ENCODE measurements at places on chromosomes 3 and 15.

GRCh38 chr3:4772171-4772804, 206.9 kb upstream of the BHLHE40 start:
- DNase-seq = peak; percentile 83

DNA sequence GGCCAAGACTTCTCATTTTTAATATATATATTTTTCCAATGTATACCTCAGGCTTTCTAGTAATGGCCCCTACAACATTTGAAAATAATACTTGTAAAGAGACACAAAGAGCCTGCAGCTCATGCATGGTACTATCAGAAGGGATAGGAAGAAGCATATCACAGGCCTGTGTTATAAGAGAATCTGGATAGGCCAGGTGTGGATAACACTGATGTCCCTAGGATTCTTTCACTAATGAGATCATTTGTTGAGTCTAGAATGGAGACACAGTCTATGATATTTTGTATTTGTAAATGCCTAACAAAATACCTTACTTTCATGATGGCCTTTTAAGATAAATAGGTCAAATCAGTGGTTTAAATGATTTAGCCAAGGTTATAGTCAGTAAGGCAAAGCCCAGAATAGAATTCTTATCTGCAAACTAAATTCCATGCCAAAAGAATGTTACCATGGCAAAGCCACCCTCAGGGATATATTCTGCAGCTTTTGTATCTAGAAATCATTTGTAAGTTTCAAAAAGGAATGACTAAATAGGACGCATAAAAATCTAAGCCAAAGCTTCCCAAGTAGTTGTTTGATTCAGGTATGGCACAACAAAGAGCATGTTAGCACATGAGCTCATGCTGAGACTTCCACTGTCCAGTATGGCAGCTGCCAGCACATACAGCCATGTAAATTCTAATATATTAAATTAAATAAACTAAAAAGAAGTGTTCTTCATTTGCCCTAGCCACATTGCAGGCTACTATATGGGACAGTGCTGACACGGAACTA, 10.0 kb downstream of the DCP1A start:
- DNase-seq = no peak

DNA sequence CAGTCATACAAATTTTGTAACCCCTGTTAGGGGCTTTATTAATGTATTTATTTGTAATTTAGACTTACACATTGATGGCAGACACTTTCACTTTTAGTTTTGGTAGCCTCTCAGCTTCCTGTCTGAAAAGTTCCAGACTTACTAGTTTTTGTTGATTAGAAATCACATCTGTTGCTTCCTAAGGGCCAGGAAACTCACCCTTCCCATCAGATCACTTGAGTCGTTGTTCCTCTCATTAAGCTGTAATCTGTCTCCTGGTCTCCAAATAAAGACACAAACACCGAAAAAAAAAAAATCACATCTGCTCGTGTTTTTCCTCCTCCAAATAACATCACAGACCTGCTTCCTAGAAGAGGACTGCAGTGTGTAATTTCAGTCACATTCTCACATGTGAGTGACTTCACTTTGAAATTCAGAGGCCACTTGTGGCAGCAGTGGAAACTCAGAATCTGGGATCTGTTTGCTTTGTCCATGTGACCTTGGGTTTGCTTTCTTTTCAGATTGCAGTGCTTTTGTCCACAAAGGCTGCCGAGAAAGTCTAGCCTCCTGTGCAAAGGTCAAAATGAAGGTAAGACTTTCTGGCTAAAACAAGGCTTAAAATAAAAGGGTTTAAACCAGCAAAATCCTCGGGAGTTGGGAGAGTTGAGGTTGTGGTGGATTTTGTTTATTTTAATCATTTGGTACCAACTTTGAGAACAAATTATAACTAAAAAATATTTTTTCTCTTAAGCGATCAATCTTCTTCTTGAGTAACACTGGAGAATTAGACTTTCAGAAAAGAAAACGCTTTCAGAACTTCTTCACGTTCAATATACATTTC, 87.0 kb downstream of the KLHL25 start:
- DNase-seq = no peak

DNA sequence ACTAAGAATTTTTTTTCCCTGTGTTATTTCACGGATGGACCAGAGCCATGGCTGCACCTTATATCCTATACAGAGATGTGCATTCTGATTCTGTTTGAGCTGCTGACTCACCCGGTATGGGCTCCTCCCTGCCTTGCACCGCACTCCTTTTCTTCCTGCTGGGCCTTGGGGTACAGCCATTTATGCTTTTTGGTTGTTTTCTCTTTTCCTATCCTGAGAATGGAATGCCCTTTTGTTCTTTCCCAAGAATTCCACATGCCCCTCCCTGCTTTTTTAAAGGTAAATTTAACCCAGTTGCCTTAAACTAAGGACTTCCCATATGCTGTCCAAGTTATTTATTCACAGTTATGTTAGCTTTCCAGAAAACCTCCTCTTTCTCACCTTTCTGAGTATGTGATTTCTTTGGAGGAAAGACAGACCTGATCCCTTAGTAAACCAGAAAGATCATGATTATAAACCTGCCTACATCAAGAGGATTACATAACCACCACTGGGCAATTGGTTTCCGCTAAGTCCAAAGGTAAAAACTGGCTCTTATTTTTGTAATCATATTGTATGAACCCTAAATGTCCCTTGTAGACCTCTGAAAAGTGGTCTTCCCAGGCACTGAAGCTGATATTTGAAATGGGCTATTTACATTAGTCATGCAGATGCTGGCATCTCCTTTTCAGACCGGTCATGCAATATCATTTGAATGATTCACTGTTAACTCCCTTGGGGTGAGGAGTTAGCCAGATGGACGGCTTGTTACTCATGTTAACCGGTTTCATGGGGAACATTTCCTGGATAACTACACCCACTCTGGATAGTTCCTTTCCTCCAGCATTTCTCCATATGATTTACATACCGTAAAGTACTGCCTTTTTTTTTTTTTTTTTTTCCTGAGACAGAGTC, 45.5 kb downstream of the TMOD3 start:
- no peak for DNase-seq

DNA sequence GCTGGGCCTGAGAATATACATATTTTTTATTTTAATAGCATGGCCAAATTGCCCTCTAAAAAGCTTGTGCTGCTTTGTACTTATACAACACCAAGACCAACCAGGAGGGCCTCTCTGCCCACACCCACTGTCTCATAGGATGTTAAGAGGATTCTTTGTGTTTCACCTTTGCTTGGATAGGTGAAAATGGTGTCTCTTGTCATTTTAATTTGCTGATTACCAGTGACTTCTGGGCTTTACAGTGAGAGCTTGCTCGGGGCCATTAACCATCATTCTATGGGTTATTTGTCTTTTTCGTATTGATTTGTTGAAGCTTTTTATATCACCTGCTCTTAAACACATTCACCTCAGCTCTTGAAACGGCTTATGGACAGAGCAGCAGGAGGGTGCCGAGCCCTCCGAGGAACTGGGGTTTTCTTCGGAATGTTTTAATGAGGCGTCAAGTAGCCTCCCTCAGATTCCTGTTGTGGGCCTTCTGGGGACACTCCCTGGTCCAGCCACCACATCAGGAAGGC, 10.5 kb downstream of the PTH1R start:
- DNase-seq = no peak

- no peak for DNase-seq
Measured at GRCh38 chr3:112803467-112803866, 43.2 kb downstream of the CD200R1L start.

- DNase-seq = no peak
Measured at GRCh38 chr3:29181872-29182271, 99.0 kb upstream of the RBMS3 start.

GRCh38 chr15:86183596-86184491, 104.2 kb downstream of the AGBL1 start:
- no peak for DNase-seq

GRCh38 chr15:66440501-66440900, 53.8 kb downstream of the MAP2K1 start:
- no peak for DNase-seq

DNA sequence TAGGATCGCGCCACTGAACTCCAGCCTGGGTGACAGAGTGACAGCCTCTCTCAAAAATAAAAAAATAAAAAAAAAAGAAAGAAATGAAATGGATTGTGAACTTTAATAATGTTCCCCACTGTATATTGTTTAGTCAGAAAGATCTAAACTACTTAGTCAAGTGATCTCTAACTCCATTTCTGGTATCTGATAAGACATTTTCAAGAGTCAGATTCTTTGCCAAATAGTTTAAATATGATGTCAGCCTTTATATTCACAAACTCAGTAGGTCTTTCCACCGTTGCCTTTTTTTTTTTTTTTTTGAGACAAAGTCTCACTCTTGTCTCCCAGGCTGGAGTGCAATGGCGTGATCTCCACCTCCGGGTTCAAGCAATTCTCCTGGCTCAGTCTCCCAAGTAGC, 29.0 kb upstream of the OSBPL11 start:
- DNase-seq = no peak

DNA sequence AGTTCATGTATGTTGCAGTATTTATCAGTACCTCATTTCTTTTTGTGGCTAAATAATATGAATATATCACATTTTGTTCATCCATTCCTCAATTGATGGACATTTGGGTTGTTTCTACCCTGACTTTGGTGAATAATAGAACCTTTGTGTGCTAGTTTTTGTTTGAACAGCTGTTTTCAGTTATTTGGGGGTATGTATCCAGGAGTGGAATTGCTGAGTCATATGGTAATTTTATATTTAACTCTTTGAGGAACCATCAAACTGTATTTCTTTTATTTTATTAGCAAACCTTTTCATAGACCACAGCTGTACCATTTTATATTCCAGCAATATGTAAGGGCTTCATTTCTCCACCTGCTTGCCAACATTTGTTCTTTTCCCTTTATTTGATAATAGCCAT, 38.4 kb upstream of the RBM5 start:
- DNase-seq = no peak

- DNase-seq = no peak
Measured at GRCh38 chr15:63191895-63192618, 2.7 kb downstream of the RAB8B start.

GRCh38 chr15:80778964-80779657, at the start of gene CEMIP:
TSS of gene CEMIP (plus strand) at chr15:80779370. CDS start at chr15:80873880, 94,510 bp downstream.
- DNase-seq = peak; percentile 65

DNA sequence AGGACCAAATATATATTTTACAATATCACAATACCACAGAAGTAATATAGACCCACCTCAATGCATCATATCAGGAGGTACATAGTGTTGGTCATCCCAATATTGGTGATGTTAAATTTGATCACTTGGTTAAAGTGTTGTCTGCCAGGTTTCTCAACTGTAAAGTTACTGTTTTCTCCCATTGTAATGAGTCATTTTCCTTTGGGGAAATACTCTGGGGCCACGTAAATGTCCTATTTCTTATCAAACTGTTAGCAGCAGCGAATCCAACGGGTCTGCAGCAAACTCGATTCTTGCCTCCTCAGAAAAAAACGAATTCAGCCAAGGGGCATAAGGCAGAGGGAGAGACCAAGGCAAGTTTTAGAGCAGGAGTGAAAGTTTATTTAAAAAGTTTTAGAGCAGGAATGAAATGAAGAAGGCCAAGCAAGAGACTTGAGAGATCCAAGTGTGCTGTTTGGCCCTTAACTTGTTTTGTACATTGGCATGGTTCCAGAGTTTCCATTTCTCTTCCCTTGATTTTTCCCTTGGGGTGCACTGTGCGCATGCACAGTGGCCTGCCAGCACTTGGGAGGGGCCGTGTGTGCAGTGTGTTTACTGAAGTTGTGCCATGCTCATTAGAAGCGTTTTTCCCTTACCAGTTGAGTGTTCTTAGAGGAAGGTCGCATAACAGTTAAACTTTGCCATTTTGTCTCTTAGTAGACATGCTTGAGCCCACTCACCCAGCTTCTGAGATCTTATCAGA, 512.5 kb downstream of the AGBL1 start:
- DNase-seq = no peak

- no peak for DNase-seq
Measured at GRCh38 chr3:126982126-126982470, 817 bp upstream of the PLXNA1 start.

GRCh38 chr15:45144775-45145174, 15.0 kb downstream of the DUOX1 start:
- no peak for DNase-seq

GRCh38 chr15:92400980-92401787, 7.5 kb downstream of the ST8SIA2 start:
- no peak for DNase-seq

DNA sequence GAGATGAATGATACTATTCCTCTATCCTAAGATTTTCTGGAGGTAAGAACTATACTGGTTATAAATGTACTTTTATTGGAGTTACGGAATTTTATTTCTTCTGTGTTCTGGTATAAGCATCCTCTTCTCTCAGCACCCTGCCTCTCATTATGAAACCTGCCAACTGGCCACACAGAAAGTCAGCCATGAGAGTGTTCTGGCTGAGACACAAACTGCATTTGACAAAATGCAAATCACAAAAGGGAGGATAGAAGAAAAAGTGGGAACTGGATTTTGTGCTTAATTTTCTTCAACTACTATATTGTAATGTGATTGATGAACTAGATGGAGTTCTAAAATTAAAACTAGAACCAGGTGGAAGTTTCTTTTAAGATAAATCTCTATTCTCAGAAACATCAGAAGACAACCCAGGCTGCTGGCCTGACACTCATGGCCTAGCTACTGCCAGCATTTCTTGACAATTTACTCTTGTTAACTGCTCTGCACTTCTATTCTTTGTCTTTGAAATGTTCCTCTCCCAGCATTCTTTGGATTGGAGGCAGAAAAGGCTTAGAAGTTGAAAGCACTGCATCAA, 143.1 kb downstream of the WDR76 start:
- DNase-seq = no peak

DNA sequence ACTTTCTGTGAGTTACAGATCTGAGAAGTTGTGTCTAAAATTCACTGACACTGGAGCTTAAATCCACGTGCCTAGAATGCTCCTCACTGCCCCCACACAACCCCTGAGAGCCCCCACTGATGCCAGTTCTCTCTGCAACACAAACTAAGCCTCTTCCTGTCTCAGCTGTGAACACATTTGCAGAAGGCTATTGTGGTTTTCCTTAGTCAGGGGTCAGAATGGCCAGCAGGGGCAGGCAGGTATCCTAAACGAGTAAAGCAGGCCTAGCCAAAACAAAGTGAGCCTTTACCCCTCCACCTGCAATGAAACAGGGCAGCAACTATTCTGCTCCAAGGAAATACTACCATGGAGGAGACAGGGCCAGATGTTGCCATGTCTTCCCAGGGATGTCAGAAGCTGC, 78.6 kb downstream of the FHIT start:
- DNase-seq = no peak

DNA sequence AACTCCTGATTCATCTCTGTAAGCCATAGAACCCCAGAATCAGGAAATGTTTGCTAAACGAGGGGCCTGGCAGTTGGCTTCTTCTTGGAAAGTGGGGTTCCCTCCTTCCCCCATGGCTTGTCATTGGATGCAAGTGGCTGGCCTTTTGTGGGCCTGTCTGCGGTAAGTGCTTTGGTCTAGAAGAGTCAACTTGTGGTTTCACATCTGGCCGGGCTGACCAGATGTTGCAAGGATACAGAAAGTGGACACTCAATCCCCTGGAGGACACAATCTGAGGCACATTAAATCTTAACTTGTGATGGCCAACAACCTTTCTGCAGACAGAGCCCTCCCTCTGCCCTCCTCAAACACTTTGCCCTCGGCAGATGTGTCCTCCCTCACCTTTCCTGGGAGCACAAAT, 1.1 kb downstream of the FAH start:
- no peak for DNase-seq

- DNase-seq = no peak
Measured at GRCh38 chr3:119658994-119659393, 1.4 kb downstream of the POPDC2 start.

GRCh38 chr15:31372635-31373091, 46.0 kb downstream of the KLF13 start:
- DNase-seq = no peak

Measured in breast epithelium (tissue), 4 donors.